ENCODE measurements at places on chromosomes 11 and 22. TPM values are rescaled to one million over a fixed set of nuclear protein-coding genes. Genes with fewer than 3 reads are reported as not detected.

DNA sequence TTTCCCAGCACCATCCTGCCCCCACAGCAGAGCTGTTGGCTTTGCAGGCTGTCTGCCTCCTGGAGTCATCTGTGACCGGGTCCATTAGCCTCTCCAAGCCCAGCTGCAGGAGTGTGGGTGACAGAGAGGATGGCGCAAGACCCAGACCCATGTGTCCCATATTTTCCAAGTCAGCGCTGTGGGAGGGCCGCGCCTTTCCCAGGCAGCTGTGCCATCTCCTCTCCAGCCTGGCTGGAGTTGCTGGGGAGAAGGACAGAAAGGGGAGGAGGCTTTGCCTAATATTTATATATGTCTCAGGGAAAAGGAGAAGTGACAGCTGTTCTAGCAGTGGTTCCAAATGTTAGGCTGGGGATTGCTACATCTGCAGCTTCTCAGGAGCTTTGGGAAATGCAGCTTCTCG, 15.7 kb downstream of the DTX4 start:
- no peak for DNase-seq

The OPCML gene
- total RNA-seq, result 0.82 TPM

DNA sequence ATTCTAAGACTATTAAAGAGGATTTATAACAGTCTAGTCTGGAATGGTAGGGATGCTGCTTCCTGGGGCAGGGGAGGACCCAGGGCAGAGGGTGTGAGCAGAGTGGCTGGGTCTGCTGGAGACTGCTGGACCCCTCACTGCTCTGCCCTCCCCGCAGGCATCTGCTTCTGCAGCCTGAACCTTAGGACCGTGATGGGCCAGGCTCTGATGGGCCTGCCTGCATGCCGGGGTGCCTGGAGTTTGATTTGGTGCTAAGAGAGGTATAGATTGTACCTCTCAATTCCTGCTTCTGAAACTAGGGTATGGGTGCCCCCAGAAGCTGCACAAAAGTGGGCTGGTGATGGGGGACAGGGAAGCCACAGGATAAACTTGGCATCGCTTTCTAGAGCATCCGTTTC, 54.9 kb downstream of the CD82 start:
- no peak for DNase-seq

- no peak for DNase-seq
These were observed 67.5 kb downstream of the PACSIN2 start for GRCh38 chr22:42947211-42947990.

- DNase-seq, result no peak
These were observed 297.7 kb upstream of the FAT3 start for GRCh38 chr11:91926965-91927364.

The CCDC188 gene
- 3.3 TPM for total RNA-seq

The TESMIN gene
- 26.6 TPM for total RNA-seq

DNA sequence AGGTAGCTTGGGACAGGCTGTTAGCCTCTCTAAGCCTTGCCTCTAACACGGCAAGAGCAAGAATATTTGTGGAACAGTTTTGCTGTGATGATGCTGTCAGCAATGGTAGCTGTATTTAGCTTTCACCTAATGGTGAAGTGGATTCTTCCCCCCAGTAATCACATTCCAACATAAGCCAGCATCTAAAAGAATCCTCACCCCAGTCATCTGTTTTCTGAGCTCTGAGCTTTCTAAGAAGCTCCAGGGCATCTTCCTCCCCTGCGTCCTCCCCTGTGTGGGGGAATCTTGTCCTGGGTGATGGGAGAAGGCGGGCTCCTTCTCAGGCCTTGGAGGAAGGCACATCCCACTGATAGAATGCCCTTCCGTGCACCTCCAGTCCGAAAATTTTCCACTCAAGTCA, 367.6 kb downstream of the BRD1 start:
- DNase-seq, result no peak

The SLC22A9 gene
- not detected for total RNA-seq

DNA sequence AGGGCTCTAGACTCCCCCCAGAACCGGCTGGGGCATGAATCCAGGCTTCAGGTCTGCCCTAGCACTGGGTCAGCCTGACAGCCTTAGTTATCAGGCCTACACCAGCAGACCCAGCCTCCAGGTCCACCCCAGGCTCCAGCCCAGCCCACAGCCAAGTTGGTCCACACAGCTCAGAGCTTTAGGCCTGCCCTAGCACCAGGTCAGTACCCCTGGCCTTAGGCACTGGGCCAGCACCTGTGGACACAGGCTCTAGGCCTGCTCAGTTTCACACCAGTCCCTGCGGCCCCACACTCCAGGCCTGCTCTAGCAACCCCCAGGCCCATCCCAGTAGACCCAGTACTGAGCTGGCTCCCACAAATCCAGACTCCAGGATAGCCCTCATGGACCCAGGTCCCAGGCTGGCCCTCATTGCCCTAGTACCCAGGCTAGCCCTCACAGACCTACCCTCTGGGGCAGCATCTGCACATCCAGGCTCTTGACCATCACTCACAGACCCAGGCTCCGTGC, 52.7 kb downstream of the CLPB start:
- DNase-seq, result no peak

All from progenitor cell of endocrine pancreas (in vitro differentiated cells).